Upper lobe of left lung (tissue), 6 donors: ENCODE measurements at places on chromosomes 16 and 17.
A peak's percentile ranks its signal among the peaks of the same experiment; 100 is the strongest.

GRCh38 chr17:44204441-44204882, 4.8 kb upstream of the ATXN7L3 start:
- no peak for DNase-seq

DNA sequence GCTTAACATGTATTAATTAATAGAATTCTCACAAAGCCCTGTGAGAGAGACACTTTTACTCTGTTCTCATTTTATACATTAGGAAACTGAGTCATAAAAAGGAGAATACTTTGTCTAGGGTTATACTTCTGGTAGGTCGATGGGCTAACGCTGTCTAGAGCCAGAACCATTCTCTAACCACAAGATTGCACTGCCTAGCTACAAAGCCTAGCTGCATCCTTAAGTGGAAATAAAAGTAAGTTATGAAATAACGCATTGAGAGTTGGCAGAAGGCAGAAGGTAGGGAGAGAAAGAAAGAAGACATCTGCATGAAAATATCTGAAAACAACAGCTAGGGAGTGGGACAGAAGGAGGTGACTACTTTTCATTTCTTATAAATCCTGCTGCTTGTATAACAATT, 33.2 kb downstream of the IRX6 start:
- DNase-seq = no peak

DNA sequence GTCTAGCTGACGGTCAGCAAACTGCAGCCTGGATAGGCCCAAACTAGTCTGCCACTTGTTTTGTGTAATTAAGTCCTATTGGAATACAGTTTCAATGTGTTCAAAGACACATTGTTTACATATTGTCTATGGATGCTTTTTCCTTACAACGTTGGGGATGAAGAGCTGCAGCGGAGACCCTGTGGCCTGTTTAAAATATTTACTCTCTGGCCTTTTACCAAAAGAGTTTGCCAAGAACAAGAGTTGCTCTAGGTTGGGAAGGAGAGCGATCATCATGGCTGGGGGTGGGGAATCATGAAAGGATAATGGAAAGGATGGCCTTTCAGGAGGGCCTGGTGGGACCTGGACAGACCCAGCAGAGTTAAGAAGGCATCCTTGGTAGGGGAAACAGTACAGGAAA, 274.9 kb upstream of the ZFHX3 start:
- no peak for DNase-seq

DNA sequence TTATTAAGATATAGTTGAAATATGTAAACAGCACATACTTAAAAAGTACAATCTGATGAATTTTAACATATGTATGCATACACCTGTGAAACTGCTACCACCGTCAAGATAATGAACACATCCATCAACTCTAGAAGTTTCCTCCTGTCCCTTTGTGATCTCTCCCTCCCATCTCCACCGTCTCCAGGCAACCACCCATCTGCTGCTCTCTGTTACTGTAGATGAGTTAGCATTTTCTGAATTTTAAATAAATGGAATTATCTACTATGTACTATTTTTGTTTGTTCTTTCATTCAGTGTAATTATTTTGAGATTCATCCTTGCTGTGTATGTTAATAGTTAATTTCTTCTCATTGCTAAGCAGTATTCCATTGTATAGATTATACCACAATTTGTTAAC, 40.2 kb upstream of the SMPD3 start:
- DNase-seq = no peak

DNA sequence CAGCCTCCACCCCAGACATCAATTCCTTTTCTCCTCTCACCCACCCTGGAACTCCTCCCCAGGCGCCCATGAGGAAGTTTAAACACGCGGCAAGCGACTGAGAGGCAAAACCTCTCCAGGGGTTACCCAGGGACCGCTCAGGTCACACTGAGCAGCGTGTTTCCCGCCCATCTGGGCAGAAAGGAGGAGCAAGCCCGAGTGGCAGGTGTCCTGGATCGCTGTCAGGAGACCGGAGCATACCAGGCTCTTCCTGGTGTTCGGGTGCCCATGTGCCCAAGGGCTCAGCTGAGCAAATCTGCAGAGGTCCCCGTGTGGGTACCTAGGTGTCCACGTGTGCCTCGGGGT, 491 bp downstream of the SLC25A19 start:
- peak; percentile 53 for DNase-seq

DNA sequence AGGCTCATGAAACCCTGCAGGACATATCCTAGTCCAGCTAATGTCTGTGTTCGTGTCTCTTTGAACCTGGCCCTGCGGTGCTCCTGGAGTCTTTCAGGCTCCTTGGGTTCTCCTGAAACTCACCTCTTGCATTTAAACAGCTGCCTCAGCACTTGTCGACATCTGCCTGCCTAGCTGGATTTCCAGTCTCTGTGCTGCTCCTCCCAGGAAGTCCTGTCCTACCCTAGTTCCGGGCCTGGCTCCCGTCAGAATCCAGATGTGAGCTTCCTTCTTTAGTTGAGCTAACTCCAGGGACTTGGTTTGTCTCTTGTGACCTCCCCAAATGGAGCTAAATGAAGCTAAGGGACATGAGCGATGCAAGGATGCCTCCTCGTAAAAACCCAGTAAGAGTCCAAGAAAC, 155.2 kb upstream of the PIRT start:
- DNase-seq = no peak

DNA sequence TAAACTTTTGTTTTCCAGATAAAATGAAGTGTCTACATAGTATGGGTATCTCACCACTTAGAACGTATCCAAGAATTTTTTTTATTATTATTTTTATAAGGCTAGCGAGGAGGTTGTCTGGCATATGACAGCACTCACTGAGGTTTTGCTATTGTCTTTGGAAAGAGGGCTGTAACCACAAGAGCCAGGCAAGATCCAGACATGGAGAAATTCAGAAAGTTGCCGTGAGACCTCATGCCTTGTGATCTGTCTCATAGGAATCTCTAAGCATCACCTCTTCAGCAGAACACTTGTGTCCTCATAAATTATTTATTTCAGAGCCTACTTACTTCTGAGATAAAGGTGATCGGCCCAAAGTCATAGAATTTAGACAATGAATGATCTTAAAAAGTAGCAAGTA, 410.8 kb downstream of the CDH11 start:
- DNase-seq = no peak

GRCh38 chr16:69381231-69381630, 4.6 kb downstream of the TERF2 start:
- no peak for DNase-seq

GRCh38 chr16:57871456-57871855, 69.2 kb upstream of the KIFC3 start:
- DNase-seq = no peak

- no peak for DNase-seq
Observed at GRCh38 chr17:36674278-36674650, 72.9 kb downstream of the MRM1 start.

DNA sequence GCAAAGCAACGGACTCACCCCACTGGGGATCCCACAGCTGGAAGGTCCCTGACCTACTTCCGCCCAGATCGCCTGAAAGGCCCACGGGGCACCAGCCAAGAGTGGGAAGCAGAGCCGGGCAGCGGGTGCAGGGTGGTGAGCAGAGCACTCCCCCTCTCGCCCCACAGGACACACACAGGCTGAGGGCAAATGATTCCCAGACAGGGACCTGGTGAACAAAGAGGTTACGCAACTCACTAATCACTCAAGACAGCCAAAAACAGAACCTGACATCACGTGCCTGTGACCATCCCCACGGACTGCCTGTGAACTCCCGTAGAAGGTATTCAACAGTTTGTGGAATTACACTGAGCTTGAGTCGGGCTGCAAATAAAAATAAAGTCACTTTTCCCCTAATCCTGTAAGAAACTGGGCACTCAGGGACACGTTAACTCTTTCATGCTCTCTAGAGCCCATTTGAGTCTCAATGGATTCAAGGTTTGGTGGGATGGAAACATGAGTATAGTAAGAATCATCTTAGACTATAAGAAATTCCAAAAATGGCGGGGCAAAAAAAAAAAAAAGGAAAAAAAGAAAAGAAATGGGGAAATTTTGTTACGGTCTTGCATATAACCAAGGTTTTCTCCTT, 396.1 kb downstream of the SOX9 start:
- DNase-seq = no peak

- DNase-seq = no peak
Observed at GRCh38 chr17:44086364-44087311, 16.1 kb downstream of the G6PC3 start.

DNA sequence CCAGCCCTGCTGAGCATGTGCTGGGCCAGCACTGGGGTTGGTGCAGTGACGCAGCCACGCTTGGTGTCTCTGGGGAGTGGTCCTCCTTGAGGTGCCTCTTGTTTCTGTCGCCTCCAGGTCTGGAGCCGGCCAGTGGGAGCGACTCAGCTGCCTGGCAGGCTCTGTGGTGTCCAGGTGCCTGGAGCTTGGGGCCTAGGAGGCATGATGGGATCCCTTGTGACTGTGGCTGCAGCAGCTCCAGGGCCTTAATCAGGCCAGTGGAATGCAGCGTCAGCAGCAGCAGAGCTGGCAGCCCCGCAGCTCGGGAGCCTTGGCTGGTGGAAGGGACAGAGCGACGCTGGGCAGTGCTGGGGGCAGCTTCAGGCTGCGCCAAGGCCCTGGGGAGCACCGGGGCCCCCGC, 74.7 kb upstream of the CIBAR2 start:
- DNase-seq = peak; percentile 68

GRCh38 chr16:46787909-46788308, 39.8 kb upstream of the MYLK3 start:
- no peak for DNase-seq

GRCh38 chr16:88508868-88509748, 56.0 kb downstream of the ZFPM1 start:
- DNase-seq = no peak

DNA sequence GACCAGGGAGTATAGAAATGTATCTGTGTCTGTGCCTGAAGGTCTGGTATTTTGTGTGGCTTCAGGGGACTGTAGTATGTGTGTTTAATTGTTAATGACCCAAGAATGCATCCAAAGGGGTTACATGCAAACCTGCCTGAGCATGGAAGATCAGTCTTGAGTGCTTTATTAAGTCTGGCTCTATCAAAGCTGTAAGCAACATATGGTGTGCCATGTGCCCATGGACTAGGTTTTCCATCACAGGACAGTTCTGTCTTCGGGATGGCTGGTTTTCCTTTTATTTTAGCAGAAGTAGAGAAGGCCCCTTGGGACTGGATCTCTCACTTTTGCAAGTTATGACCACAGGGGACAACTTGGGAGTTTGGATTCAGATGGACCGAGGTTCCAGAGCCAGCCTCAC, 18.2 kb downstream of the RBFOX1 start:
- no peak for DNase-seq

DNA sequence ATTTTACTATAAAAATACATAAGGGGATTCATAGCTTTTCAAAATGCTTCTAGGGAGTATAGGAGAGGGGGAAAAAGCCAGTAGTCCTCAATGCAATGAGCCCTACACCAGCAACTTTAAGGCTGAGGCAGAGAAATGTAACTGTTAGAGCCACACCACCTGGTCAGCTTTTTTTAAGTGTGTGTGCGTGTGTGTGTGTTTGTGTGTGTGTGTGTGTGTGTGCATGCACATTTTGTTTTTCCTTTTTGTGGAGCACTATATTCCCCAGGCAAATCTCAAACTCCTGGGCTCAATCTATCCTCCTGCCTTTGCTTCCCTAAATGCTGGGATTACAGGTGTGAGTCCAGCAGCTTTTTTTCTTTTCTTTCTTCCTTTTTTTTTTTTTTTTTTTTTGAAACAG, 2.3 kb upstream of the MEIOC start:
- no peak for DNase-seq

DNA sequence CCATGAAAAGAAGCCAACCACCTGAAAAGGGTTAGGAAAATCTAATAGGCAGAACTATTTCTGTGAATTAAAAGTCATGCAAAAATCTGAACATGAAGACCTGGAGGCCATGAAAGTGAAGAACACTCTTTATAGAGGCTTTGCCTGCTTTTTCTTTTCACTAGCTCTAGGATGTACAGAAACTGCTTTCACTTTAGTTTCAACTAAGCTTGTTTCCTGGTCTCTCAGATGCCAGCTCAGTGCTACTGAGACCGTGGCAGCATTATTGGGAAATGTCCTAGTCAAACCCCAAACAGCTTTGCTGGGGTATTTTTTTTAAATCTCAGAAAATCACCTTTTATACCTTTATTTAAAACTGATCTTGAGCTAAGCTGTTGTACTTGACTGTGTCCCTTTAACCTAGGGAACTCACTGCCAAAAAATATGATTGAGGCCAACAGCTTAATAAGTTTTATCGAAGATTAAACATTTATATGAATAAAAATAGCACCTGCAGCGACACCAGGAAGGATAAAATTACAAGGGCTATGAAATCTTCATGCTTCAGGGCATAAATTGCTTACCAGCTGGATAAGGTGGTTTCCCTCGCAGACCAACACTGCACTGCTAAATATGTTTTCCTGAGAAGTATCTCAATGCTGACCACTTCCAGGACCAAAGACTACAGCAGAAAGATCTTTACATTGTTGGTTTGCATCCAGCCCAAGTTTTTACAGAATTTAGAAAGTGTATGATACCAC, 621.8 kb upstream of the ZFHX3 start:
- no peak for DNase-seq

- DNase-seq = no peak
Observed at GRCh38 chr16:79062821-79063220, 537.7 kb downstream of the MAF start.

- no peak for DNase-seq
Observed at GRCh38 chr17:44187131-44187899, 543 bp downstream of the TMUB2 start.

- no peak for DNase-seq
Observed at GRCh38 chr16:57527610-57528360, 8.6 kb downstream of the CCDC102A start.

DNA sequence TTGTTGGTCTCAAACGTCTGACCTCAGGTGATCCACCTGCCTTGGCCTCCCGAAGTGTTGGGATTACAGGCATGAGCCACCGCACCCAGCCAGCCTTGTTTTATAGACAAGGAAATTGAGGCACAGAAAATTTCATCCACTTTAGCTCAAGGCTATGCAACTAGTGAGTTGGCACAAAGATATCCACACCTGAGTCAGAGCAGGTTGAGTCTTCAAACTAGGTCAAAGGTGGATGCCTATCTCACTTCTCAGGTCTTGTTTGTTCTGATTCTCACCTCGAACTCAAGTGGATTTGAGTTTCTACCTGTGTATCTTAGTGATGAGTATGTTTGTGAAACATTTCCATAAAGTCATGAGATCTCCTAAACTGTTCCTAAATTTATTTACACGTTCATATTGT, 35.6 kb upstream of the GAS7 start:
- no peak for DNase-seq

GRCh38 chr17:51638971-51639370, 378.6 kb downstream of the UTP18 start:
- DNase-seq = no peak

DNA sequence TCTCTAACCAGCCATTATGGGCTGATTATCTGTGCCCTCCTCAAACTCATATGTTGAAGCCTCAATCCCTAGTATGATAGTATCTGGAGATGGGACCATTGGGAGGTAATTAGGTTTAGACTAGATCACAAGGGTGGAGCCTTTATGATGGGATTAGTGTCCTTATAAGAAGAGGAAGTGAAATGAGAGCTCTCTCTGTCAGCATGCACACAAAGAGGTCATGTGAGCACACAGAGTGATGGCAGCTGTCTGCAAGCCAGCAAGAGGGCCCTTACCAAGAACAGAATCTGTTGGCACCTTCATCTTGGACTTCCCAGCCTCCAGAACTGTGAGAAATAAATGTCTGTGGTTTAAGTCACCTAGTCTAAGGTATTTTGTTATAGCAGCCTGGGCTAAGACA, 101.9 kb downstream of the PCTP start:
- no peak for DNase-seq

GRCh38 chr17:72657467-72658317, 434.8 kb downstream of the SLC39A11 start:
- DNase-seq = no peak
